ENCODE measurements at places on chromosomes 5 and 9.

- ATAC-seq, result no peak
These were observed 1.0 kb downstream of the NUDCD2 start for GRCh38 chr5:163458778-163459385.

DNA sequence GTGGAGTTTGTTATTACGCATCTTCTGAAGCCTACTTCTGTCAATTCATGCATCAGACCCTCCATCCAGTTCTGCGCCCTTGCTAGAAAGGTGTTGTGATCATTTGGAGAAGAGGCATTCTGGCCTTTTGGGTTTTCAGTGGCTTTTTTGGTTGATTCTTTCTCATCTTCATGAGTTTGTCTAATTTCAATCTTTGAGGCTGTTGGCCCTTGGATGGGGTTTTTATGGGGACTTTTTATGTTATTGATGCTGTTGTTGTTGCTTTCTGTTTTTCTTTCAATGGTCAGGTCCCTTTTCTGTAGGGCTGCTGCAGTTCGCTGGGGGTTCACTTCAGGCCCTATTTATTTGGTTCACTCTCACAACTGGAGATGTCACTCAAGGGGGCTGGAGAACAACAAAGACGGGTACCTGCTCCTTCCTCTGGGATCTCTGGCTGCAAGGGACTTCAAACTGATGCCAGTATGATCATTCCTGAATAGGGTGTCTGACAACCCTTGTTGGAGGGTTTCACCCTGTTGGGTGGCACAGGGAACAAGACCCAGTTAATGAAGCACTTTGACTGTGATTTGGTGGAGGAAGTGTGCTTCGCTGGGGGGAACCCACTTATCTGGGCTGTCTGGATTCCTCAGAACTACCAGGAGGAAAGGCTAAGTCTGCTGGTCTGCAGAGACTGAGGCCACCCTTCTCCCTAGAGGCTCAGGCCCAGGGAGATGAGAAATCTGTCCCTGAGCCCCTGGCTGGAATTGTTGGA is 226.7 kb upstream of the PTGER4 start:
- peak; percentile 53 for ATAC-seq

DNA sequence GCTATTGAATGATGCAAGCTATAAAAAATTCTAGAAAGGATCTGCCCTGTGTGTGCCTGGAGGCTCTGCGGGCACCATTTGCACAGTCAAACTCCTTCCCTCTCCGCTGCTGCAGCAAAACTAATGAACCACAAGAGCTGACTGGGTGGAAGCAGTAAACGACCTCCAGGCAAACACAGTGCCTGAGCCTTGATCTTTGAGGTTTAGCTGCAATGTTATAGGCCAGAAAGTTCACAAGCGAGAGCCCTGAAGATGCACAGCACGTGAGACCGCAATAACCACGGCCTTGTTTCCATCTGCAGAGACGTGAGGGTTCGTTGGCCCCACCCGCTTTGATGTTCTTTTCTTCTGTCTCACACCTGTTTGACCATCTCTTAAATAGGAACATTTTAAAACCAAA is 69.2 kb upstream of the S1PR3 start:
- ATAC-seq, result peak; percentile 62

DNA sequence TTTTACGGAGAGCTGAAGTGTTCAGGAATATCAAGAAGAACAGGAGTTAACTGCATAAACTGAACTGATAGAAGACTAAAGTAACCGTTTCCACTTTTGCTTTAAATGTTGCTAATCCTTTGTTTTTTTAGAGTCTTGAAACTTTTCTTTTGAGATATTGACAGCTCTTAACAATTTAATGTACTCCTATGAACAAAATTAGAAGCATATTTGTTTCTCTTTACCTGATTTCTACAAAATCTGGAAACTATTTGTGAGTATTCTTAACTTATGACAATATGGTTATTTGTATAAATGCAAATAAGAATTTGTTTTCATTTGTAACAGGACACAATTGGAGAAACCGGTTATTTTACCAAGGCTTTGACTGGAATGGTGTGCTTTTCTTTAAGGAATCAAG is 89.5 kb upstream of the FAM120A start:
- ATAC-seq, result no peak

- no peak for ATAC-seq
These were observed 853 bp downstream of the DCP2 start for GRCh38 chr5:112977440-112977861.

DNA sequence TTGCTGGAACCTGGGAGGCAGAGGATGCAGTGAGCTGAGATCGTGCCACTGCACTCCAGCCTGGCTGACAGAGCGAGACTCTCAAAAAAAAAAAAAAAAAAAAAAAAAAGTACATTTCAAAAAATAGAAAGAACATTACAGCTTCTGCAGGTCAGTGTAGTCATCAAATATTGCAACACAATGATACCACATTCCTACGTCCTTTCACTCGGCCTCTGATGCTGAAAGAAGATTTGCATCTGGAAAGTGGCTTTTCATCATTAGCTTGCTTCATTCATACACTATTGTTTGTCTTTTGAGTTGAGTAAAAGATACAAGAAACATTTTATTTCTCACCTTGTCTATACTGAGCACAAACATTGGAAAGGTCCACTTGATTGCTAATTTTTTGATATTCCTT is 59.6 kb upstream of the CPLANE1 start:
- ATAC-seq, result no peak
